ENCODE measurements at places on chromosomes 4 and X.
A peak's percentile ranks its signal among the peaks of the same experiment; 100 is the strongest.

GRCh38 chrX:149939655-149939904 lies 1.3 kb upstream of the EOLA2 start:
- DNase-seq: no peak

DNA sequence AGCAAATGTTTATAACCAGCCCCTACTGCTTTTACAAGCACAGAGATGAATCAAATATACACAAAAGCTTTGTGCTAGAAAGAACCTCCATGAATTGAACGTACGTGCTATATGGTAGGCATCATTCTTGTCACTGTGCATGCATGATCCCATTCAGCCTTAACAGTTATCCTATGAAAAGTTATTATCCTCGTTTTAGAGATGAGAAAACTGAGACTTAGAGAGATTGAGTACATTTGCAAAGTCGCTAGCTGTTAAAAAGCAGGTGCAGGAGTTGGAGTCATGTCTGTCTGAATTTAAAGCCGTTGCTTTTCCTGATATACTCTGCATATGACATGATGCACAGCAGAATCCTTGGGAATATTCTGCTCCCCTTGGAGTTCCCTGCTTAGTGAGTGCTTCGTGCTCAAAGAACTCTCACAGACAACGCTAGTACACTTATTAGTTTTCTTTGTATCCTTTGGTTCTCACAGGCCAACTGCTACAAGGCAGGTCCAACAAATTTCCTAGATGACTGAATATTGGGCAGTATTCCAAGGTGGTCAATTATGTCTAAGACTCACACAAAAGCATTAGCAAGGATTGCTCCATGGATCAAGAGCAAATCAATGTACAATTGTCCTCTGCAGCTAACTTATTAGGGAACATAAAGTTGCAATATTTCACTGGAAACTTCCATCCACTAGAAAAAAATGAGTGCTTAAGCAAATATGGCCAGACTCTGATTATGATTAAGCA lies 42.8 kb upstream of the TRIM2 start:
- no peak for DNase-seq

DNA sequence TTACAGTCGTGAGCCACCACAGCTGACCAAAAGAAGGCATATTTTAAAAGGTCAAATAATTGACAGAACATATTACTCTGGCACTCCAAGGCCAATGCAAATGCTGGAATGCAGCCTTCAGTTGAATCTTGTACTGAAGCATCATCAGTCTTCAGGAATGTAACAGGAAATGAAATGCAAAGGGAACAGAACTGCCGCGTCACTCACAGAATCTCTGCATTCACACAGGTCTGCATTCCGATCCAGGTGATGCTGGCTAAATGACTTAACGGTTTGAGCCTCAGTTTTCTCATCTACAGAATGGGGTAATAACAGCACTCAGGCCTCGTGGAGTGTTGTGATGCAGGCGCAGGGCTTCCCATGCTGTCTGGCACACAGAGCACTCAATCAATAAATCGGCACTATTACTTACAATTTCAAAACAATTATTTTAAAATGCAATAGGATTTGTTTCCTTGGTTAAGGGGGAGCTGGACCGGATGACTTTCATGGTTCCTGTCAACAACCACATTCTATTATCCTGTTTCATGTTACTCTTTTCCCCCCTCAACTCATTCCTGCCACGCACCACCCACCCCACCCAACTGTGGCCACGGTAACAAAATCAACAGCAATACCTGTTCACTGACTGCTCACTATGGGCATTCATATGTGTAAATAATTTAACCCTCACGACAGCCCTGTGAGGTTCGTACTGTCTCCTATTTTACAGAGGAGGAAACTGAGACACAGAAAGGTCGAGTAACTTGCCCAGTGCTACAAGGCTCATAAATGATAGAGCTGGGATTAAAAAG lies 32.4 kb downstream of the IGFBP7 start:
- no peak for DNase-seq

DNA sequence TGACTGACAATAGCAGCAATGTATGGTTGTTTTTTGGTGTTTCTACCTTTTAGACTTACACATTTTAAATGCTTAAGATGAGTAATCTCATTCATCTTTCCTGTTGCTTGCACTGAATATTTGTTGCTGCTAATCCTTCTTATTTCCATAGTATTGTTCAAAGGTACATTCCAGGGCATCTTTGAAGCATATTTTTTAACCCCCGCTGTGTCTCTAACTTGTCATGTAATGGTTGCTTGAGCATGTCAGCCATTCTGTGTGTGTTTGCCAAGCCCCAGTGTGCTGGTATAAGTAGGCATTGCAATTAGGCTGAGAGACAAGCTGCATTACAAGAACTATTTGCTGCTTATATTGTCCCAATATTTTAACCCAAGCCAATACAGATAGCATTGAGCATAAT lies 87.9 kb downstream of the IL1RAPL1 start:
- no peak for DNase-seq

GRCh38 chr4:151031831-151032605 lies 16.9 kb upstream of the LRBA start:
- DNase-seq: no peak

DNA sequence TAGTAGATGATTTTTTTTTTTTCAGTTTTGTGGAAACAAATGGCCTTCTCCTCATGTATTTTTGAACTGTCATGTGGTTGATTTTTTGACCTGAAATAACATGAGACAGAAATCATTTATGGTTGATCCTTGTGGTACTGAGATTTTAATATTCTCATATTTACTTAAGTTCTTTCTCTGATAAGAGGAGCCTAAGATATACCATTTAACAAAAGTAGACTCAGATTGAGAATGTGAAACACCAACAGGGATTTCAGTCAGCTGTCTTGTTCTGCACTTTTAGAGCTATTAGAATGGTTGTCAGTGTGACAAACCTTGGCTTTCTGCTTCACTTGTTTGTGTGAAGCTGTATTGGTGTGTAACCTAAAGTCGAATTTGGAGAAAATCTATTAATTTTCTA lies 575.7 kb downstream of the SPOCK3 start:
- DNase-seq: no peak

- DNase-seq: no peak
These were observed 1672.7 kb upstream of the PCDH7 start for GRCh38 chr4:29047341-29048041.

DNA sequence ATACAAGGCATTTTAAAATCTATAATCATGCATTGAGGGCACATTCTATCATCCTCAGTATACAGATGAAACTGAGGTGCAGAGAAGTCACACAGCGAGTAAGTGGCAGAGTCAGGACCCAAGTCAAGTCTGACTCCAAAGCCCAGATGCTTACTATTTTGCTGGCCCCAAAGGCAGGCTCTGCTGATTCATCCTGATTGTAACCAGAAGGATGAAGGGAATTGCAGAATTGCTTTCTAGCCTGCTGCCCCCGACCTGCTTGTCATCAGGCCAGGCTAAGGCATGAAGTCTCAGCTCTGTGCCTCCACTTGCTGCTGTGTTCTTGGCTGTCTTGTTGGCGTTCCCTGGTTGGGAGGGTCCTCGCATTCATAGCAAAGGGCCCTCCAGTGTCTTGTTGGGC lies 62.7 kb downstream of the SLC9A6 start:
- no peak for DNase-seq

GRCh38 chr4:125187226-125188176 lies 127.3 kb upstream of the FAT4 start:
- DNase-seq: no peak

GRCh38 chr4:7371210-7371941 lies 63.4 kb downstream of the PSAPL1 start:
- DNase-seq: peak; percentile 36

- DNase-seq: no peak
These were observed 473.7 kb downstream of the GBA3 start for GRCh38 chr4:23166407-23166806.

DNA sequence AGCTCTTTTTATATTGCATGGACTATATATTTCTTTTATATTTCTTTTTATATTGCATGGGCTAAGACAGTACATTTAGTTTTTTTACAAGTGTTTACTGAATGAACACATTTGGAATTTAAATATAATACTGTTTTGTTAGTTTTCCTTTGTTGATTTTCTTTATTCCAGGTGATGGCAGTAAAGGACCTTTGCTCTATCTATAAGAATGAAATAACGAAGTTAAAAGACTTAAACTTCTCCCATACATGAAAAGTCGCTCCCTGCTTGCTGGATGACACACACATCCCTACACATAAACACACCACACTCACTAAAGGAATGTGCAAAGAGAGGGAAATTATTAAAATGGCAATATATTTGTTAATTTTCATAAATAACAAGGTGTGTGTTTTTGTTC lies 102.5 kb upstream of the ANXA10 start:
- no peak for DNase-seq

DNA sequence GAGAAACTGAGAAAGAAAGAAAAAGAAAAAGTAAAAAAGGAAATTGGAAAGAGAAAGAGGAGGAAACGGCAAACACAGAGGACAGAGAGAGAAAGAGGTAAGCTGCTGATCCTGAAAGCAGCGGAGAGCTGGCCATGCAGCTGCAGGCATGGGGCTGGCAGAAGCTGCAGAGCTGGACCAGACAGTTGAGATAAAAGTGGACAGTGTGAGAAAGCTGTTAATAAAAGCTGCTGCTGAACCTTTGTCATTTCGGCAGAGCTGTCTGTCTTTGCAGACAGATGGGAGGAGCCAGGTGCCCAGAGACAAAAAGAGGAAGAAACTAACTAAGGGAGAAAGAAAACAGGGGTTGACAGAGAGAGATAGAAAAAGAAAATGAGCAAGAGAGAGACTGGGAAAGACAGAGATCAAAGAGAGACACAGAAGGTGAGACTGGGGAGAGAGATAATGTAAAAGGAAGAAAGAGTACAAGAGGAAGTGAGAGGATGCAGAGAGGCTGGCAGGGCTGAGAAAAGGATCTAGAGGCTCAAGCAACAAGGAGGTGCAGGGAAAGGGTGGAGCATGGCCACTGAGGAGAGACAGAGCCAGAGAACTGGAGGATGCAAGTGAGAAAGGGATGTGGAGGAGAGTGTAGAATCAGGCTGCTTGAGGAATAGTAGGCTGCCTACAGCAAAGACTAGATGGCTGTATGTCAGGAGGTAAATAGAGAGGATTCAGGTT lies 376.8 kb upstream of the FGF16 start:
- no peak for DNase-seq

DNA sequence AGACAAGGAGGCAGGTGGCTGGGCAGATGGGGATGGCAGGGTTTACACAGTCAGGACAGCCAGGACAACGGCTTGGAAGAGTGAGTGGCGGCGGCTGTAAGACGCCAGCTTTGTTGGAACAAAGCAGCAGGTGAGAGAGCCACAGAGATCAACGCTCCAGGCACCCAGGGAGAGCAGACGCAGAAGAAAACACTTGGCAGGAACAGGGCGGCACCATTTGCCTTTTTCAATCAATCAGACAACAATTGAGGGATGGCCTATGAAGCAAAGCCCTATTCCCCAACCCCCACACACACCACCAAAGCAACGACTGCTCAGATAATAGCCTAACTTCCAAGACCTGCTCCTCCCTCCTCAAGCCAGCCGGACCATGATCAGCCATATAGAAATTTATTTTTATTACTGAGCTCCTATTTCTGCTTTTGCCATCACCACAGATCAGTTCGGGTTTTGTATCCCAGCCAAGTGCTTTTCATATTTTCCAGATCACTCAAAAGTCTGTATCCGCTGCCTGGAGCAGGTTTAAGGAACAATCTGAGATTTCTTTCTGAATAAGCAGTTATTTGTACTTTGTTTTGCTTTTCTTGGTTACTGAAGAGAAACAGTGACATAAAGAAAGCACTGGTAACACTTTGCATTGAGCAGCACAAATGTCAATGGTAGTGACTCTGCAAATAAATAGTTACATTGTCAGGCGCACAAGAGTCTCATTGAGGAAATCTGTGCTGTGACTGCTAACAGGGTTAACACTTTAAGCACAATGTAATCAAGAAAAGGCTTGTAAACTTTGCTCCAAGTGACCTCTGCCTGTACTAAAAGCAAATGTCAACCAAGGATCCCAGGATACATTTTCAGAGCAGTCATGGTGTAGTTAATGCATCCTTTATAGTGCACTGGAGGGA lies 81.8 kb upstream of the RBPJ start:
- DNase-seq: peak; percentile 87

- DNase-seq: no peak
These were observed 119.8 kb downstream of the SPCS3 start for GRCh38 chr4:176439611-176440010.

GRCh38 chrX:12903646-12904045 lies 2.8 kb upstream of the TLR8 start:
- no peak for DNase-seq

DNA sequence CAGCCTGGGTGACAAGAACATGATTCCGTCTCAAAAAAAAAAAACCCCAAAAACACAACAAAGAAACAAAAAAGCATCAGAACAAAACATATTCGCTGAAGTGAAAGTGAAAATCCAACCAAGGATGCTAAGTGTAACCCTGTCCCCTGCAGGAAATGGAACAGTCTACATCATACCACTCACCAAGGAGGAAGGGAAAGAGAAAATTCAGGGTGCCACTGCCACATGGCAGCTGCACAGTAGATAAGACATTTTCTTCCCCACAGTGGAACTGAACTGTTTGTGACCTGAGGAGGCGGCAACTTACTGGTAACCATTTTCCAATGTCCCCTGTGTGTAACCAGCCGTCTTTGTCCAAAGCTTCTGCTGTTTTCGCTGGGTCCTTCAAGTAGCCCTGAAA lies 28.2 kb upstream of the CENPU start:
- no peak for DNase-seq

GRCh38 chrX:149984411-149984810 lies 46.1 kb upstream of the EOLA2 start:
- DNase-seq: no peak

DNA sequence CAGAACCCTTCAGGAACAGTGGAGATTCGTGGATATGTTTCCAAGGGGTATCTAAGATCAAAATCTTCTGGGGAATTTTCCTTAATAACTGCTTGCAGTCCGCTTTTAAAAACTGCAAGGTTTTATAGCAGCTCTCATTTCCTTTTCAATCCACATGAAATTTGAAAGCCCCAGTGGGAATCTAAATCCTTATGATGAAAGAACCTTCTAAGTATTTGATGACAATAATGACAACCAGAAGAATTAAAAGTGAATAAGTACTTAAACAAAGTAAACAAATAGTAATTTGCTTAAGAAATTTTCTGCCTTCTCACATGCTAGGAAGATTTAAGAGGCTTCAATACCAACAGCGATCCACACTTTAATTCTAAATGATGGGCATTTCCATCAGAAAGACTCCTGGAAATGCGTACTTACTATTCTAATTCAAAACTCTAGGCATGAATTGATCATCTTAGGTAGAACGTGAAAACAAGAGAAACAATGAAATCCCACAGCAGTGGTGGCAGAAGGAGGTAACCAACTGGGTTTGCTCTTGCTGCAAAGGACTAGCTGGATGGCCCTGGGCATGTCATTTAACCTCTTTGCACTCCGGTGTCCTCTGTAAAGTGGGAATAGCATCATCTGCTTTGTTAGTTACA lies 37.6 kb upstream of the S100G start:
- DNase-seq: no peak

DNA sequence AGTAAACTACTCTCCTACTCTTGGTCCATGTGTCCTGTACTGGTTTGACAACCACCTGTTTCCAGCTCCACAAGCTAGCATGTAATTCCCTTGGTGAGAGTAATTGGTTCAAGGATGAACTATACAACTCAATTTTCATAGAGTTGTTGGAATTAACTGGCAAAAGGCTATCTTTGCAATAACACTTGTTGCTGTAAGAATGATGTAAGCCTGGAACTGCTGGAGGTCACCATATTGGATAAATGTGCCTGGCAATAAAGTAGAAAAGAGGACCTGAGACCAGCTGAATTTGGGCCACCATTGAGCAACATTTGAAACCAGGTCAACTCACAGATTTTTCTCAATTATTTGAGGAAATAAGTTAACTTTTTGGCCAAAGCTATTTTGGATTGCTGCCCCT lies 175.5 kb downstream of the CAMK2D start:
- no peak for DNase-seq

Measured in NCI-H187 (cell line).